Right forelimb (tissue), 1 donor: ENCODE measurements at places on chromosomes 6 and 20.

GRCh38 chr20:2585811-2586210 is 49.4 kb downstream of the TMC2 start:
- DNase-seq, result no peak

- peak; percentile 87 for DNase-seq
Observed at GRCh38 chr6:84422380-84422968, 195.0 kb upstream of the CEP162 start.

DNA sequence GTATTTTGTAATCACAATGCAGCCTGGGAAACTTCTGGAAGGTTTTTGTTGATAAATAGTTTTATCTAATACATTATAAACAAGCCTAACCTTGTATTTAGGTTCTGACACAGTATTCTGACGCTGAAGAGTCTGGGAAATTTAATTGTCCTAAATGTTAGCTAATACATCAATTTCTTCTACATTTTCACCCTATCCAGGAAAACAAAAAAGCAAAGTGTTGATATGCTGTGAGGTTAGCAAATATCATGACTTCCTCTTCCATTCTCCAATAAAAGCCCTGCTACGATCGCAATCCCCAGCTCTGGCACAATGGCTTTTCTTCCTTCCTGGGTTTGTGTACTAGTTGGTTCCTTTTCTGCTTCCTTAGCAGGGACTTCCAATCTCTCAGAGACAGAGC is at the start of gene C6orf58:
TSS of gene C6orf58 (plus strand) at position 301 of the 400 bp plus-strand sequence. CDS start at position 313, 12 bp downstream.
- DNase-seq, result no peak

DNA sequence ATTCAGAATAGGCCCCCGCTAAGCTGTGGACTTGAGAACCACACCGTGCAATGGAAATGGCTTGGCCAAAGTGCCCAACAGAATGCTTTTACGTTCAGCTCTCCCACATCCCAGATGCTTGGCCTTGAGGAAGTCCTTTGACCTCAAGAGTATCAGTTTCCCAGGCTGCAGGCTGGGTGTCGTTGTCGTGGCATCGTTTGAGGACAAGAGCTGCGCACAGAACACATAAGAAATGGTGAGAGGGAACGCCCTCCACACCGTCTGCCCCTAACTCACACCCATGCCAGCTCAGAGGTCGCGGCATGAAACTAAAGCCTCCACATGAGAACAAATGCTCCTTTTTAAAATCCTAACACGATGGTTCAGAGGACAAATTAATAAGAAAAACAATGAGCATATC is 37.0 kb downstream of the NFATC2 start:
- no peak for DNase-seq

DNA sequence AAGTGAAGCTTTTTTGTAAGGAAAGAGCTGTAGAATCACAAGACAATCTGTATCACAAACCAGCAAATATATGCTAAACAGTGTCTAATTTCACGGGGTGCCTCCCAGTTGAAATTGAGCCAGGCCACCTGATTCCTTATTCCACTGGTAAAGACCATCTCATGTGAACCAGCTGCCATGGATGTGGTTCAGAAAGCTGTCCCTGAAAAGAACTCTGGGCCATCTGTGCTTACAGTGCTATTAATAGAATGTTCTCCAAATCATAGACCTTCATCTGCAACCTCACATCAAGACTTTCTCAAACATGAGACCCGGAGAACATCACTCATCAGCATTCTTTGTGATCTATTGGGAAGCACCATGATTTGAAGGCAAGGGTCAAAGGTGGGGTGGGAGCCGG is 89.7 kb downstream of the FBXO5 start:
- DNase-seq, result no peak

GRCh38 chr6:17015144-17015543 is 86.7 kb upstream of the STMND1 start:
- no peak for DNase-seq

DNA sequence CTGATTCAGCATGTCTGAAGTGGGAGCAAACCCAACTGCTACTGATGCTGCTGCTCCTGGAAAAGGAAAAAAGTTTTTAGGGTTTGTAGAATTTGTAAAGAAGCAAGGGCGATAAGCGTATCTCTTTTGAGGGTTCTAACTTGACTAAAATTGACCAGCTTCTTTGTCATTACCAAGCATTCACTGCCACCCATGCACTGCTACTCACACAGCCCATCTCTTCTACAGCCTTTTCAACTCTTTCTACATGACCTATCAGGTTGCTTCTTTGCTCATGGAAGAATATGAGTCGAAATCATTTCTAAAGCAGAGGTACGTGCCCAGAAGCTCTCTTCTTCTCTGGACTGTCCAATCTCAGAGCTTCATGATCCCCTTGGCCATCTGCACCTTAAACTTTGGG is 570.9 kb downstream of the EPHA7 start:
- DNase-seq, result no peak

- DNase-seq, result no peak
Observed at GRCh38 chr6:75546381-75546780, 52.8 kb upstream of the FILIP1 start.

DNA sequence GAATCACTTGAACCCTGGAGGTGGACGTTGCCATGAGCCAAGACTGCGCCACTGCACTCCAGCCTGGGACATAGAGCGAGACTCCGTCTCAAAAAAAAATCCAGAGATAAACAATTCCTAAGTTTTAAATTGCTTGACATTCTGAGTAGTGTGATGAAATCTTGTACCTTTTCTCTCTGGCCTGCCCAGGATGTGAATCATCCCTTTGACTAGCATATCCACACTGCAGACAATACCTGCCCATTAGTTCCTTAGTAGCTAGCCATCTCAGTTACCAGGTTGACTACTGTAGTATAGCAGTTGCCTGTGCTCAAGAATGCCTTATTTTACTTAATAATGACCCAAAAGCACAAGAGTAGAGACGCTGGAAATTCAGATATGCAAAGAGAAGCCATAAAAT is 2.8 kb downstream of the ZFP57 start:
- no peak for DNase-seq

- no peak for DNase-seq
Observed at GRCh38 chr20:43430265-43431133, 27.2 kb upstream of the SRSF6 start.
